ENCODE measurements at places on chromosomes 2 and 18.

GRCh38 chr2:233013027-233013461 is at the start of gene NGEF:
Gene NGEF (minus strand): TSS chr2:233013256. CDS start chr2:232974890, 38,366 bp downstream.
- no peak for DNase-seq

DNA sequence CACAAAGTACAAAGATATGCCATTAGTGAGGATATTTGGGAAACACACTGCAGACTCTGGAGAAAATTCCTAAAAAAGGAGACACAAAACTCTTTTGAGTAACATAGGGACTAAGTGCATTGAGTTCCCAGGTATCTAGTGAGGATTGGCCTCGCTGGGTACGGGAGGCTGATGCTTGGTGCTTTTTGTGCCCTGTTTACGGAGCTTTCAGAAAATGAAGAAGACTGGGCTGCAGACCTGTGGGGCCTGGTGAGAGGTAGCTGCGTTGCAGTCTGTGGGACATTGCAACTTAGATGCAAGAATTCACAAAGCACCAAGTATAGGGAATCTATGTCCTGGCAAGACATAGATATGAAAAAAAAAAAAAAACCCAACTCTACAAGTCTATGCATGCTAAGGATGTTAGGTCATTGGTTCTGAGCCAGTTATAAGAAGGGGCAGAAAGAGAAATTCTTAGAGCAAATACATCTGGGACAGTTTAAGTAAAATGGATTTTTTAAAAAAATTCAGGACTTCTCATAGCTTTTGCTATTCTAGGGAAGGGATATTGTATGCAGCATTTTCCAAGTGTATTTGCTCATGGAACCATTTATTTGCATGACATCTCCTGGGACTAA is 156.0 kb downstream of the SLC4A3 start:
- no peak for DNase-seq

GRCh38 chr2:139911160-139911559 is 1131.0 kb upstream of the NXPH2 start:
- no peak for DNase-seq

- no peak for DNase-seq
These were observed 207.0 kb downstream of the TWIST2 start for GRCh38 chr2:239054921-239055320.

- DNase-seq, result no peak
These were observed 61.4 kb downstream of the TSHZ1 start for GRCh38 chr18:75271952-75272351.

DNA sequence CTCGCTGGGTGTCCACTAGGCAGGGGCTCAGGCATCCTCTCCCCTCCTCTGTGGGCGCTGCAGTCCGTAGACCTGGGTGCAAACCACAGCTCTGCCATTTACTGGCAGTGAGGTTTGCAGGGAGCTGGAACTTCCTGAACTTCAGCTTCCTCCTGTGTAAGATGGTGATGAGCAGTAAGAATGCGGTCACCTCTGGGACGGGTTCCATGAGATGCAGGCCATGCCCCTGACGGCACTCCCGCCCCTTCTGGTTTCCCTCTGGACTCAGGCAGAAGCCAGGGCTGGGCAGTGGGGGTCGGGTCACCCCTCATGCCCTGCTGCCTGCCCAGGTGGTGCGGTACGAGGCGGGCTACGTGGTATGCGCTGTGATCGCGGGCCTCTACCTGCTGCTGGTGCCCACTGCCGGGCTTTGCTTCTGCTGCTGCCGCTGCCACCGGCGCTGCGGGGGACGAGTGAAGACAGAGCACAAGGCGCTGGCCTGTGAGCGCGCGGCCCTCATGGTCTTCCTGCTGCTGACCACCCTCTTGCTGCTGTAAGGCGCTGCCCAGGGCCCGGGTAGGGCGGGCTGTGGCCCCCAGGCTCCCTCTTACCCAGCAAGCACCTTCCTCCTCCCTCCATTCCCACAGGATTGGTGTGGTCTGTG is 1.5 kb downstream of the PROM2 start:
- DNase-seq, result no peak

GRCh38 chr2:39638581-39638980 is 27.1 kb upstream of the TMEM178A start:
- DNase-seq, result no peak

- no peak for DNase-seq
These were observed 215.6 kb downstream of the MTX2 start for GRCh38 chr2:176484838-176485237.

GRCh38 chr18:24474406-24474805 is 14.0 kb downstream of the HRH4 start:
- DNase-seq, result no peak

GRCh38 chr2:55158111-55158814 is 73.8 kb downstream of the CLHC1 start:
- DNase-seq, result no peak

DNA sequence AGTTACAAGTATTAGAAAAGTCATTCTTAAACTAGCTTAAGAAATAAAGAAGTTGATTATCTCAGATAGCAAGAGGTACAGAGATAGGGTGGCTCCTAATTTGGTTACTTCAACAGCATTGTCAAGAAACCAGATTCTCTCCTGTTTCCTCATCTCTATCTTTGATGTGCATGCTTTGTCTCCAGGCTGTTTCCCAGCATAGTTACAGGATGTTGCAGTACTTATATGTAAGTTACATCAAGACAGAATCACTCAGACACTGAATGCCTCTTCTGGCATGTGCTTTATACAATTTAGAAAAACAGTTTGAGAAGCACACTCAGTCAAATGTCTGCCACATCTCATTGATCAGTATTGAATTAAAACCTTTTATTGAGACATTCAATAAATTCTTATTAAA is 189.5 kb upstream of the UBE2E3 start:
- DNase-seq, result no peak

DNA sequence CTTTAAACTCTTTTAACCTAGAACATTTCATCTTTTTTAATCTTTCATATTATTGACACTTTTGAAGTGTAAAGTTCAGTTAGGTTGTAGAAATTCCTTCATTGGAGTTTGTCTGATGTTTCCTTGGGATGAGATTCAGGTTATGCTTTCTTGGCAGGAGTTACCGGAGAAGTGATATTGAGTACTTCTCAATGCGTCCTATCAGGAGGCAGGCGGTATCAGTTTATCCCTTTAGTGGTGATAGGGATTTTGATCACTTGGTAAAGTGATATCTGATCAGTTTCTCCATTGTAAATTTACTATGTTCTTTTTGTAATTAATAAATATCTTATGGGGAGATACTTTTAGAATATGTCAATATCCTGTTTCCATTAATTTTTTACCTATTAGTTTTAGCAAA is 78.4 kb downstream of the DTNB start:
- DNase-seq, result no peak

- DNase-seq, result no peak
These were observed 16.5 kb downstream of the SDC1 start for GRCh38 chr2:20208476-20208859.

- no peak for DNase-seq
These were observed 54.5 kb downstream of the DOCK10 start for GRCh38 chr2:224987733-224988132.

- no peak for DNase-seq
These were observed 85.3 kb downstream of the CDC42EP3 start for GRCh38 chr2:37585982-37586621.

- DNase-seq, result no peak
These were observed 33.3 kb downstream of the POLR1A start for GRCh38 chr2:86072271-86072858.

GRCh38 chr18:29218091-29218490 is 1041.2 kb upstream of the CDH2 start:
- no peak for DNase-seq

DNA sequence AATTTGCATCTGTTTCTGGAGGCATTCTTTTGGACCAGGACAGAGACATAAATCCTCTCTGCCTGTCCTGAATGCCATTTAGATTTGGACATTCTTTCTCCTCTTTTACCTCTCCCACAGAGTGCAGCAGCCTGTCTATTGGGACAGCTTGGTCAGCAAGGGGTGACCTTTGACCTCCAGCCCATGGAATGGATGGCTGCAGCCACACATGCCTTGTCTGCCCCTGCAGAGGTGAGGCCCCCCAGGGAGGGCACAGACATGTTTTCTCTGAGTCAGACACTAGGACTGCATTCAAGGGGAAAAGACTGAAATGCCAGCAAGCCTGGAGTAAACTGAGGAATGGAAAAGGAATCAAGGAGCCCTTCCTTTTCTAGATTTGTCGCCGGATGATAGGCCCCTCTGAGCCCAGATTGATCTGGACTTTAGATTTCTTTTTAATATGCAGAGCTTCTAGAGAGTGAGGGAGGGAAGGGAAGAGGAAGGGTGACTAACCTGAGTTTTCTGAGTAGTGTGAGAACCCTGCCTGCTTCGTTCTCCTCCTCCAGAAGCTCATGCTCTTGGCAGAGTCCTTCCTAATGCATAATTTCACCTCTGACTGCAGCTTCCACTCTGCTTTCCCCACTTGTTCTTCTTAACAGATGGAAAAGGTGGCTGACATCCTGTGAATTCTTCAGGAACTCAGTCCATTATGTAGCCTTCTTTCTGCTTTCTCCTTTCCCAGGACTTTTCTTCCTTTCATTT is 16.1 kb upstream of the TTLL4 start:
- no peak for DNase-seq

- no peak for DNase-seq
These were observed 432.0 kb upstream of the FAM98A start for GRCh38 chr2:34031097-34031496.

DNA sequence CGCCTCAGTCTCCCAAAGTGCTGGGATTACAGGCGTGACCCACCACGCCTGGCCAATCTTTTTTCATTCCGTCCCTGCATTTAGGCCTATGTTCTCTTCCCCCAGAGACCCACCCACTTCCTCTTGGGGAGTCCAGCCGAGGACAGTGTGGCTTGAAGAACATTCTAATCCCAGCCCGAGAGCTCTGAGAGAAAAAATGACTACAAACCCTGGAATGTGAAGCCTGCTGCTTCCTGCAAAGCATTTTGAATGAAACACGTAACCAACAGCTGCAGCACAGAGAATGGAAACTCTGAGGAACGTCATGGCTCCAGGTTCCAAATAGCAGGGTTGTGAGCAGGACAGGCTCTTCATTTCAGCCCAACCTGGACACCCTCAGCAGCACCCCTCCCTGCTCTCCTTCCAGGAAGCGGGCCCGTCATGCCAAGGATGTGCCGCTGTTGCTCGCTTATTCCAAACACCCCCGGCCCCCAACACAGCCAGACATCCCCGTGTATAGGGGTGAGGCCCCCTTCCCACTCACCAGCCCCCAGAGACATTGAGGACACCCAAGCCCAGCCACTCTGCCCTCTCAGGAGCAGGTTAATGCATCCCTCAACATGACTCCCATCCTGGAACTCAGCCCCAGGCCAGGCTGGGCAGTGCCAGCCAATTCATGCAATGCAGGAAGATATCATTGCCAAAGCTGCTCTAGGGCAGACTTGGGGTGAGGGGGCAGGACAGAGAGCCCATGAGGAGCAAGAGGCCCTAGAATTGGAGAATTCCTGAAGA is 139.8 kb downstream of the ZFP36L2 start:
- DNase-seq, result no peak

DNA sequence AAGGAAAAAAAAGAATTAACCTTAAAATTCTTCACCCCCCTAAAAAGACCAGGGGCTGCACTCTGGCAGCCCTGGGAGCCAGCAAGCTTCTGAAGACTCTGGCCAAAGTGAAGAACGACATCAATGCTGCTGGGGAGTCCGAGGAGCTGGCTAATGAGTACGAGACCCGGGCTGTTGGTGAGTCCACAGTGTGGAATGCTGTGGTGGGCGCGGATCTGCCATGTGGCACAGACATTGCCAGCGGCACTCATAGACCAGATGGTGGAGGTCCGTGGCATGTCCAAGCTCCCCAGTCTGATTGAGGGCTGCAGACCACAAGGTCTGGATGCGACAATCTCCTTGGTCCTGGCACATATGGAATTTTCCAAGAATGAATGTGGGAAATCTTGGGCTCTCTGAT is 47.4 kb downstream of the TRPM8 start:
- DNase-seq, result no peak

- no peak for DNase-seq
These were observed 114.8 kb downstream of the GAREM1 start for GRCh38 chr18:32355896-32356295.

DNA sequence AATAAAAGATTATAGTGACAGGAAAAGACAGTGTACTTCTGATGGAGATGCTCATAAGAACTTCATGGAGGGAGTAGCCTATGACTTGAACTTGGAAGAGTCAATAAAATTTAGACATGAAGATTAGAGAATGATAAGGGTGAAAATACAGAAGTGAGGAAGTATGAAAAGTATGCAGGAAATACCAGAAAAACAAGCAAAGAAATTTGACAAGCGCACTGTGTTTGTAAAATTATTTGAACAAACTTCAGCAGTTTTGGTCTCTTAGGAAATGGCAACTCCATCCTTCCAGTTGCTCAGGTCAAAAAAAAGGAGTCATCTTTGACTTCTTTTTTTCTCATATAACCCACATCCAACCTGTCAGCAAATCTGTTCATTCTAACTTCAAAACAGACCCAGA is 864.0 kb upstream of the ZEB2 start:
- DNase-seq, result no peak

GRCh38 chr2:199459286-199460100 is 1.8 kb upstream of the SATB2 start:
- DNase-seq, result peak; percentile 81

- no peak for DNase-seq
These were observed 55.9 kb downstream of the E2F6 start for GRCh38 chr2:11410101-11410500.

DNA sequence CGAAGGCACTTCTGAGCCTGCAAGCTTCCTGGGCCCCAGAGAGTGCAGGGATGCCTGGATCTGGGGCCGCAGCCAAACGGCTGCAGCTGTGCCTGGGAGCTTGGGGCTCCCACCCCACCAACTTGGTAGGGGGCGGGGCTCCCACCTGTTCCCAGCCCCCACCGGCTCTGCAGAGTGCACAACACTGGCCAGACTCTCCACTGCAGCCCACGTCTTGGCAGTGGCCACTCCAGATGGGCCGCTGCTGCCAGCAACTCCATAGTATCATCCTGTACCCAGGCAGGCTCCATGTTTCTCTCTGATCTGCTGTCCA is 9.9 kb downstream of the DYSF start:
- no peak for DNase-seq

DNA sequence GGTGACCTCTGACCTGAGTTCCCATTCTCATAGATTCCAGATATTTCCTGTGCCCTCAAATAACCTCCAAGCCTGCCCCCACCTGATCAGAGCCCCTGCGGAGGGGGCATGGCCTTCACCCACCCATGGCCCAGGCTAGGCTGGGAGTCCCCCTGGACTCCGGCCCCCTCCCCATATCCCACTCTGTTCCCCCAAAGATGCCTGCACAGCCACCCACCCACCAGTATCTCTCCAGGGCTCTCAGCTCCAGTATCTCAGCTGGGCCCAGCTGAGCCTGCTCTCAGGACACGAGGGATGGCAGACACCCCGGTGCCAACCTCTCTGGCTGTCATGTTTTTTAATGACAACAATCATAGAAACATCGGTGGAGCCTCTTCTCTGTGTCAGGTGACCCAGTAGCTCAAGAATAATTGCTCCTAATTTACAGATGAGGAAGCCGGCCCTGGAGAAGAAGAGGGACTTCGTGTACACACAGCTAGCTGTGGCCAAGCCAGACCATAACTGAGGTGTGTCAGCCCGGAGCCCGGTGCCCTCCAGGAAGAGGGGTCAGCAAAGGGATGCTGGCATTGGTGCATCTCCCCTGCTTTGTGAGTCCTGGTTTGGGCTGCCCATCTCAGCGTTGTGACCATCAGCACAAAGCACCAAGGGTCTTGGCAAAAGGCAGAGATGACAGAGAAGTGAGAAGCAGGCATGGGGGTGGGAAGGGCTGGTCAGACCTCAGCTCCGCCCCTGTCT is 84.4 kb downstream of the SDC1 start:
- DNase-seq, result no peak

Data from NCI-H1694 (cell line).